Omental fat pad (tissue), 4 donors: ENCODE measurements at places on chromosomes 1 and 21.
A peak's percentile ranks its signal among the peaks of the same experiment; 100 is the strongest.

DNA sequence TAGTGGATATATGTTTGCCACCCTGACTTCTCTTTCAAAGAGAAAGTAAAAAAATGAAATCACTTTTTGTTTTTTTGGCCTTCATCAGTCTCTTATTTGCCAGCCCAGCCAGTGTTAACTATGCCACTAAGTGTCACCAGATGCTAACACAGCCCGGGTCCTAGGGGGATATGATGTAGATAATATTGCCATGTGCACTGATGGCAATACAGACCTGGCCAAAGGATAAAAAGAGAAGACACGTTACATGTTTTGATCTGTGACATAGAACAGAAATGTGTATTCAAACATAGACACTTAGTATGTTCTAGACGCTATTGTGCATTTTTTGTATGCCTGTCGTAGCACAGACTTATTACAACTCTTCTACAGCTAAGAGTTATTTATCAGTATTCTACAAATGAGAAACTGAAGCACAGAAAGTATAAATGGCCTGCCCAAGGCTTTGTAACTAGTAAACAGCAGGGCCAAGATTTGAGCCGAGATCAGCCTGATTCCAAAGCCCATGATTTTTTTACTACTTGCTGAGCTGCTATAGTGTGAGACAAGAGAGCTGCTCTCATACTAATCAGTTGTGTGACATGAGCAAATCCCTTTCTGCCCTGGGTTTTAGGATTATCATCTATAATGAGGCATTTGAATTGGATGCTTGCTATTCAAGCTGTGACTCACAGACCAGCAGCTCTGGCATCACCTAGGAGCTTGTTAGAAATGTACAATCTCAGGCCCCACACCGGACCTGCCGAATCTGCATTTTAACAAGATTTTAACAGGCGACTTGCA, 6.3 kb downstream of the LRRC53 start:
- no peak for DNase-seq

DNA sequence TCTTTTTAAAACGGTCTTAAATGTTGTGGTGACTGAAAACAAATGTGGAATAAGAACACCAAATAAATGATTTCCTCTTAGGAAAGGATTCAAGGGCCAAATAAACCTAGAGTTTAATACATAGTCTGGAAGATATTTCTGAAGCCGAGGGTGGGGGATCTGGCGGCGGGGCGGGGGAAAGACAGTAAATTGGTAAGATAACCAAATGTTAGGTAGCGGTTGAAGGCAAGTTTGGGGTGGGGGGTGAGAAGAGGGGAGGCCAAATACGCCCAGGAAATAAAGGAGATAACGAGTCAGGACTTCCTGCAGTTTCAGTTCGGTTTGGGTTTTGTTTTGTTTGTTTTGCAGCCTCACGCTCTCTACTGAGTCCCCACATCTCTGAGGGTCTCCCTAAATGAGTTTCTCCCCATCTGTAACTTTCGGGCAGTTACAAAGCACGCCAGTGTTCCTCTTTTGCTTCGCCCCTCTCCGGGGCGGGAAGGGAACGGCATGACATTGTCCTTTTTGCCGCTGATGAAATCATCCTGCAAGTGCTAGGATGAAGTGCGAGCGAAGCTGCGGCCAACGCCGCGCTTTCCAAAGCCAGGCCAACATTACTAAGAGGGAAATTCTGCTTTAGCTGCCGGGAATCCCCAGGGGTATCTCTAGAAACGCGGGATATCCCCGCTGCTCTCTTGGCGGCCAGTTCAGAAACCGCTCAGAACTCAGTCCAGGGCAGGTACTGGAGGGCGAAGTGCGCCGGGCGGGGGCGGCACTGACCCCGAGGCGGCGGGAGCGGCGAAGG, 844 bp downstream of the NIBAN1 start:
- DNase-seq = no peak

DNA sequence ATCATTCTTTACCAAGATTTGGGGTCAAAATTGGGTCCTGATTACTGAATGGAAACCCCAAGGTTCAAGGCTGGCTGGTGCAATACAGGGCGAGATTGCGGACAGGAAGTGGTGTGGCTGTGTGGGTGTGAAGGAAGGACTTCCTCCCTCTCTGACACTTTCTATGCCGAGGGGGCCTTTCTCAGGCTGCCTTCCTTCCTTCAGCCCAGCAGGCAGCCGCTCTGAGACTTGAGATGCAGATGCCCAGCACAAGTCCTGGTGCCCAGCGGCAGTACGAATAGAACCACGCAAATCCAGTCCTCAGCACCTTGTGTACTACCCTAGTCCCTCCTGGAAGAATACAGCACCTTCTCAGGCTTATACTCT, 16.3 kb downstream of the BATF3 start:
- no peak for DNase-seq

DNA sequence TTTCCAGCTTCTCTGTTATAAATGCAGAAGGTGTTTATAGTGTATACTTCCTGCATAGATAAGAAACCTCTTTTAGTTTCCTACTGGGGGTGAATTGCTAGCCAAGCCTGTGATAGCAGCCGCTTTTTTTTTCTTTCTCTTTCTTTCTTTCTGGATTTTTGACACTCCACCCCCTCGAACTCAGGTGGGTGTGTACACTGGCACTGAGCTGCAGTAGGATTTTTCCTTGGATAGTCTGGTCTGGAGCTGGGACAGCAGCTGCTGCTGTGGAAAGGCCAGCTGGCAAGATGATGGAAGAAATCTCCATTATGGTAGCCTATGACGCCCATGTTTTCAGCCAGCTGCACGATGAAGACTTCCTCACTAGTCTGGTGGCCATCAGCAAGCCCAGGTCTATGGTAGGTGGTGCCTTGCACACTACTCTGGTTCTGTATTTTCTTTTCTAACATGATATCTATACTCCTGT, 122.5 kb upstream of the CACYBP start:
- no peak for DNase-seq

- DNase-seq = no peak
These were observed 4.7 kb downstream of the MYSM1 start for GRCh38 chr1:58695206-58695605.

GRCh38 chr1:31614414-31615005, 3.0 kb upstream of the HCRTR1 start:
- no peak for DNase-seq

DNA sequence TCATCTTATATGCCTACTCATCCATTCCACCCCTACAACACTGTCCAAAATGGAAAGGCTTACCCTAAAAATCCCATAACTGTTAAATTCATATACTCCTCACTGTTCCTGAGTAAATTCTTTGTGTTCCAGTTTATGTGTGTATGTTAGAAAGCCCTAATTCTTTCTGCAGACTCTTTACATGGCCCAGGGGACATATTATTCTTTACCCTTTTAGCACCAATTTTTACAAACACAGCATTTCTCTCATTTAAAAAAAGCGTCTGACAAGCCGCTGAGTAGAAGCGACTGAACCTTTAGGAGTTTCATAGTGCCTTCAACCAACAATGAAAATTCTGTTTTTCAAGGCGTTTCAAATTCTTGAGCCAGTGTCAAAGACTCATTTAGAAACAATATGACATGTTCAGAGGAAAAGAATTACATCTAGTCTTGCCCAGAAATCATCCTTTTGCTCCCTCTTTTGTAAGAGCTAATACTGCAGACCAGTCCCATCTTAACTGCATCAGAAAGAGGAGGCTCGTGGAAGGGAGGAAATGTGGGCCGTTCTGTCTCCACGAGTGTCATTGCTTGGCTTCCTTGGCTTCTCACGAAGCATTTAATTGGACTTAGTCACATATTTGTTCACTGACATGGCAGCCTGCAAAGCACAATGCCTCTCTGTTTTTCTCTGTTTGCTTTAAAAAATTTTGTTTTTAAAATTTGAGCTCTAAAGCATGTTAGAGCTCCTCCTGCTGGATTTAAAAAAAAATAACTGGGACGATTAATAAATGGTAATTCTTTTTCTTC, 21.3 kb upstream of the C1orf105 start:
- no peak for DNase-seq

DNA sequence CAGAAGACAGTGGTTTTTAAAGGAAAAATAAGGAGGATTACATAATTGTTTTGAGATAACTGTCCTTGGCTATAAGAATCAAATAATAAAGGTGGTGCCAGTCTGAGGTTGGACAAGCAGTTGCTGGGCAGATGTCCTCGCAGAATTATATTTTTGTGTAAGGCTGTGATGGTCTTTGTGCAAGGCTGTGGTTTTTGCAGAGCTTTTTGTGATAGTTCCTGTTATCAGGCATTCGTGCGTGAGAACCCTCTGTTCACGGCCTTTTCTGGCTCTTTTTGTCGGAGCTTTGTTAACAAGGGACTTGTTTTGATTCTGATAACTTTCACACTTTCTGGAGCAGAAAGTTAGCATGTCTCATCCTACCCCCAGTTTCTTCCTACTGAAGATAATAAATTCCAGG, 33.4 kb downstream of the SH3BP5L start:
- DNase-seq = no peak

- DNase-seq = no peak
These were observed 25.0 kb downstream of the KANK4 start for GRCh38 chr1:62294261-62294660.

GRCh38 chr1:76352741-76353435, 278.3 kb downstream of the ST6GALNAC3 start:
- DNase-seq = no peak

GRCh38 chr1:246930830-246931548, 759 bp downstream of the AHCTF1 start:
- DNase-seq = peak; percentile 33

GRCh38 chr1:5955479-5955977, 36.7 kb downstream of the NPHP4 start:
- no peak for DNase-seq

DNA sequence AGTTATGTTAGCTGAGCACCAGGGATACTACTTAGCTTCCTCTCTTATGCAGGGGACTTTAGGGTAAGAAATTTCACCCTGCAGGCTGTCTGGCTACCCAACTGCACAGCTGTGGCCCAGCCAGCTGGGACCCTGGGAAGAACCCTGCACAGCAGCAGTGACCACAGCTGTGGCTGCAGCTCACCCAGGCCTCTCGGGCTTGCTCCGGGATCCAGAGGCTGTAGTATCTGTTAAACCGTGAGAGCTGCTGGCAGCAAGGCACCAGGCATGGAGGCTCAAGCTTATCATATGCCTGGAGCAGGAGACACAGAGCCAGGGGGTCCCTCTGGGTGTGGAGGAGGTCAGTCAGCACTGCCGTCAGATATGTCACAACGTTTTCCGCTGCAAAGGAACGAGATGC, 40.3 kb downstream of the URB1 start:
- DNase-seq = no peak

DNA sequence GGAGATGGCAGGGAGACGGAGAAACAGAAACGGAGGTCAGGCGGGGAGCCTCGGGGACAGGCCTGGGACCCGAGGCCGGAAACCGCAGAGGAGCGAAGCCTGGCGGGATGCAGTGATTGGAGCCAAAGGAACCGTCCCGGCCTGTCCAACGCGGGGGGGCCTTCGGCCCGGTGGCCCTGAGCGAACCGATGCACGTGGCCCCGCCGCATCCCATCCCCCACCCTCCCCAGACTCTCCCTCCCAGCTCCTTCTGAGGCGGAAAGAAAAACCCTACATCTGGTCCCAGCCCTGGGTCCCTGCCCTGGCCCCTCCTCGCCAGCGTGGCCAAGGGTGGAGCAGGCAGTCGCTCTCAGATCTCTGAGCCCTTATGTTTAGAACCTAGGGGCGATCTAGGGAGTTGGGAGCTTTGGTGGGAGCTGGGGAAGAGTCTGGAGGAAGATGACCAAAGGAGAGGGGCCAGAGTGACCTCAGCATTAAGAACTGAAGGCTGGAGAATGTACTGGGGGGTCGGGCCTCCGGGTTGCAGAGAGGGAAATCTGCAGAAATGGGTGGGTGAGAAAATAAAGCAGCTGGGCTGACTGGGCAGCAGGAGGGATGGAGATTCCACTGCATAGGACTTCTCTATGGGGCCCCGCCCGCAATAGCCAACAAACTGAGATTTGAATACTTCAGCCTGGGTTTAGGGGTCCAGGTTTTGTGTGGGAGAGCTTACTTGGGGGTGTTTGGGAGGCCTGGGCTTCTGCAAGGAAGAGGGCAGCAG, 1.5 kb upstream of the CRABP2 start:
- no peak for DNase-seq

DNA sequence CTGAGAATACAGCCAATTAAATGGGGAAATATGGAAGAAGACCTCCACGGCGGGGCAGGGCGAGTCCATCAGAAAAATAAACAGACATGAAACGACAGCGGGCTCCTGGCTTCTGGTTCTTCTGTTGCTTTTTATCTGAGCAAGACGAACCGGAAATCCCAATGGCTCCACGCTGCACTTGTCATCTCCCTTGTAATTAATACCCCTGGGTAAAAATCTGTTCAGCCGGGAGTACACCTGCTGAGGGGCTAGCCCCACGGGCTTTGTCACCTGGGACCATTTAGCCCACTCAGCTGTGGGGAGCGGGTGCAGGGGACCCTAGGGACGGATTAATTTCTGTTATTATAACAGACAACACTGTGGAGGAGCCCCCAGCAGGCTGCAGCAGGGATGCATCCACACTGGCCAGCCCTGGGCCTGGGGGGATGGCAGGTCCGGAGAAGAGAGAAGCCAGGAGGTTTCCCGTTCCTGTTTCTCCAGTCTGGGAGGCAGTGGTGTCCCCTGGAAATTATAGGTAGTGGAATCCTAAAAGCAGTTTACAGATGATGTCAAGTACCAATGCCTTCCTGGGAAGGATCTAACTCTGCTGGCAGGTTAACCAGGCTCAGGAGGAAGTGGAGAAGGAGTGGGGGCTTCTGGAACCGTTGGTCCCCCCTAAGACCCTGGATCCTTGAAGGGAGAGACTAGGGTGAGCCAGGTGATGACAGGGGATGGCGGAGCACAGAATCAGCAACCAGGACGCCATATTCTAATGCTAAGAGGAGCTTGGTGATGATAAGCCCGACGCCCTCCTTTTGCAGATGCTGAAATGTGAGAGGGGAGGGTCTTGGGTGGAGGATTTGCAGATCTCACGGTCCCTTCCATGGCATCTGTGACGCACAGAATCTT, 566.1 kb downstream of the PTPRU start:
- DNase-seq = no peak

DNA sequence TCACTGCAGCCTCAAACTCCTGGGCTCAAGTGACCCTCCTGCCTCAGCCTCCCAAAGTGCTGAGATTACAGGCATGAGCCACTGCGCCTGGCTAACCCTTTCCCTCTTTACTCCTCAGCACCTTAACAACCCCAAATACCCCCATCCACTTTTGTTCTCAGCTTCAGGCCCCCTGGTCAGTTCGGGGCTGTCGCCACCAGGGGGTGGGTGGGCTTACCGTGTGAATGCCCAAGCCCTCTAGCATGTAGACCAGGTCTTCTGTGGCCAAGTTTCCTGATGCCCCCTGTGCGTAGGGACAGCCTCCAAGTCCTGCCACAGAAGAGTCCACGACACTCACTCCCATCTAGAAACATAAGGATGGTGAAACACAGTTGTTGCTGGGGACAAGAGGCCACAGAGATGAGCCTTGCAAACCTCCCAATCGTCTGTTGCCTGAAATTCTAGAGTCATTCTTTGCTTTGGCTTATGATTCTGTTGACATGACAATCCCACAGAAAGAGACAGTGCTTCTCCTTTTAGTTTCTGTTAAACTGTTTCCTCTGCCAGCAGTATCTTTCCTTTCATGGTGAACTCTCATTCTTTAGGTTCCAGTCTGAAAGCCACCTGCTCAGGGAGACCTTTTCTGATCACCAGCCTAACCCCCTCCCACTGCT, 3.8 kb upstream of the GALE start:
- DNase-seq = no peak

GRCh38 chr1:93344886-93345632, 648 bp upstream of the DR1 start:
- no peak for DNase-seq
